ENCODE measurements at places on chromosomes 3 and 15.

- DNase-seq: no peak
These were observed 11.8 kb downstream of the KPNA1 start for GRCh38 chr3:122502941-122503340.

GRCh38 chr15:98684436-98684835 lies 36.1 kb downstream of the IGF1R start:
- DNase-seq: no peak

GRCh38 chr3:188486126-188486525 lies 332.2 kb downstream of the LPP start:
- DNase-seq: no peak

GRCh38 chr3:53202331-53203015 lies 41.5 kb downstream of the PRKCD start:
- DNase-seq: no peak

DNA sequence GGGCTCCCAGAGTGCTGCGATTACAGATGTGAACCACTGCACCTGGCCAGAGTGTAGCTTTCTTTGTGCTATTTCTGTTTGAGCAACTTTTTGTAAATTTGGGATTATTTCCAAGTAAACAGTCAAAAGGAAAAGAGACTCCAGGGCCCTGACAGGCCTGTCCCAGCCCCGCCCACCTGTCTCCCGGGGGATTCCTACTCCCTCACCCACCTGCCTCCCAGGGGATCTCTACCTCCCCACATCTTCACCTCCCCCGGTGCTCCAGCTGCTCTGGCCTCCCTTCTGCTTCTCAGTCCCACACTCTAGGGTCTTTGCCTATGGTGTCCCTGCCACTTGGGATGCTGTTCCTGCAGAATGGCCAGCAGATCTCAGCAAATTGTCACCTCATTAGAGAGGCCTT lies 7.0 kb downstream of the RHCG start:
- no peak for DNase-seq

- DNase-seq: no peak
These were observed 53.4 kb downstream of the FILIP1L start for GRCh38 chr3:100060685-100061484.

- DNase-seq: no peak
These were observed 348.7 kb upstream of the TBL1XR1 start for GRCh38 chr3:177545964-177546363.

- DNase-seq: no peak
These were observed 44.6 kb downstream of the HACD2 start for GRCh38 chr3:123540285-123540684.

DNA sequence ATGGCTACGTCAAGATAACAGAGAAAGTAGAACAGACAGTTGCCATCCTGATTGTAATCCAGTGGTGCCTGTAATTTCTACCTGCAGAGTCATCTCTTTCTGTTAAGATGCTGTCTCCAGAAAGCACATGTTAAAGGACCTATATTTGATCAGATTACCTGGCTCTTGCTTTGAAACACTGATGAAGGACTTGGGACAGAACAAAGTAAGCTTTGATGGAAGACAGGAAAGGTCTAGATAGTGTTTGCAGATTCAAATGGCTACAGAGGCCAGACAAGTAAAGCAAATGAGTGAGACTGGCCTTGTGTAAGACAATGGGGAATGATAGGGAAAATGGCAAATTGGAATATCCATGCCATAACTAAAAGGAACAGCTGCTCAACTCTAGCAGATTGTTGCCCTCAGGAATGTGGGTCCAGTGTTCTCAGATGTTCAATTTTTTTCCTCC lies 1.8 kb upstream of the GSK3B start:
- no peak for DNase-seq
